ENCODE measurements at places on chromosomes 11 and 22. TPM values are rescaled to one million over a fixed set of nuclear protein-coding genes. Genes with fewer than 3 reads are reported as not detected.

SLC25A17 gene
- total RNA-seq, result 11.8 TPM

RAB30 gene
- 15.7 TPM for total RNA-seq

B4GAT1 gene
- 41.6 TPM for total RNA-seq

FAM118B gene
- 15.1 TPM for total RNA-seq

CHRDL2 gene
- total RNA-seq, result 0.17 TPM

ELFN2 gene
- 0.32 TPM for total RNA-seq

ASPHD2 gene
- 1.2 TPM for total RNA-seq

GPHA2 gene
- total RNA-seq, result not detected

ELF5 gene
- not detected for total RNA-seq

SCUBE2 gene
- total RNA-seq, result 0.79 TPM

APOBEC3F gene
- 6.1 TPM for total RNA-seq

TRIM34 gene
- 23.1 TPM for total RNA-seq

SLC22A9 gene
- not detected for total RNA-seq
